ENCODE measurements at places on chromosomes 5 and 9.

DNA sequence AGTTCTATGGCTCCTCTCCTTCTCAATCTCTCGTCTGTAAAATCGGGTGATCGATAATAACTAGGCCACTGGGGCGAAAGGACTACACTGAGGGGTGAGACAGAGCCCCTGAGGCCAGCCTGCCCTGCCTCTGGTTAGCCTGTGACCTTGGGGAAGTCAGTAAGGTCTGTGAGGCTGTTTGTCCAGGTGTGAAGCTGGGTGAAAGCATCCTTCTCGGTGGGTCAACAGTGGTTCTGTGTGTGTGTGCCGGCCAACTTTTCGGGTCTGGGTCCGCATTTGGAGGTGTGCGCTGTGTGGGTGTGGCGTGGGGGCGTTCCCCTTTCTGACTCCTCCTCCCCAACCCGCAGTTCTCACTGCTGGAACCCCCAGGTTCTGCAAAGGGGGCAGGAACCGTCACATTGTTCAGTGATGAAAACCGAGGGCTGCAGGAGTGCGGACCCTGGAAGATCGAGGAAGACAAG lies 5.0 kb upstream of the RNF44 start:
- DNase-seq: no peak

DNA sequence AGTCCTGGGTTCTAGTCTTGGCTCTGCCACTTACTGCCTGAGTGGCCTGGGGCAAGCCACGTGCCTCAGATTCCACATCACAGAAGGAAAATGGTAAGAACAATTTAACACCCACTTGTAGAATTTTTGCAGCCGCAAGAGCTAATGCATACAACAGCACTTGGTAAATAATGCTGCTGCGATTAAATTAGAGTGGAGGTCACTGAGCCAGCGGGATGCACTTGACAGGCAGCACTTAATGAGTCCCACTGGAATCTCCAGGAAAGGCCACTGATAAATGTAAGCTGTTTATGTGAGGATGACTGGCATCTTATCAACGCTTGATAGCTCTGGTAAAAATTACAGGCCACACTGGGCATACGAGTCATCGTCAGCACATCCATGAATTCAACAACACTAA lies 59.4 kb upstream of the UBTD2 start:
- no peak for DNase-seq

- DNase-seq: no peak
These were observed 10.5 kb downstream of the PSD2 start for GRCh38 chr5:139806111-139806510.

GRCh38 chr9:120324996-120325642 lies 254.8 kb downstream of the CDK5RAP2 start:
- no peak for DNase-seq

DNA sequence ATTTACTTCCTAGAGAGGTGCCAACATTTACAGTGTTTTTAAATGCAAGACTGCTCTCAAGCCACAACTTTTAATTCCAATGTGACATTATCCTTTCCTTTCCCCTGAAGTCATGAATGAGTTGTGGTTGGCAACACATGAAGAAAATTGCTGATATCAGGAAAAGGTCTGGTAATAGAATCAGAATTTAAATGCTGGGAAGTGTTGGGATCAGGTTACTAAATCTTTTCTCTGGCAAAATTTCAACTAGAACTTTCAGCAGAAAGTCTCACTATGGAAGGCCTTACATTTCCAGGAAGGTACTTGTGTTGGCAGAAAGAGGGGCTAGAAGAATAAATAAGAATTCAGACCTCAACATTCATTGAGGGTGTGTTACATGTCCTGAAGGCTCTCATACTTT lies 10.6 kb upstream of the SLC44A1 start:
- no peak for DNase-seq

GRCh38 chr9:121784731-121785411 lies 133.4 kb downstream of the DAB2IP start:
- DNase-seq: no peak

DNA sequence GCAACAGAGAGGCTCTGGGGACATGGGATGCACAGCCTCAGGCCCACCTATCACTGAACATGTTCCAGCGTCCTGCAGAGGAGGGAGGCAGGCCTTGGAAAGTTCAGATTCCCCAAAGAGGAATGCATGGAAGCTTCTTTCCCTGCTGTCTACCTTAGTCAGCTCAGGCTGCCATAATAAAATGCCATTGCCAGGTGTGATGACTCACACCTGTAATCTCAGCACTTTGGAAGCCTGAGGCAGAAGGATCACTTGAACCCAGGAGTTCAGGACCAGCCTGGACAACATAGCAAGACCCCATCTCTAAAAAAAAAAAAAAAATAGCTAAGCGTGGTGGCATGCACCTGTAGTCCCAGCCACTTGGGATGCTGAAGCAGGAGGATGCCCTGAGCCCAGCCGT lies 24.5 kb upstream of the TOR1B start:
- DNase-seq: no peak

DNA sequence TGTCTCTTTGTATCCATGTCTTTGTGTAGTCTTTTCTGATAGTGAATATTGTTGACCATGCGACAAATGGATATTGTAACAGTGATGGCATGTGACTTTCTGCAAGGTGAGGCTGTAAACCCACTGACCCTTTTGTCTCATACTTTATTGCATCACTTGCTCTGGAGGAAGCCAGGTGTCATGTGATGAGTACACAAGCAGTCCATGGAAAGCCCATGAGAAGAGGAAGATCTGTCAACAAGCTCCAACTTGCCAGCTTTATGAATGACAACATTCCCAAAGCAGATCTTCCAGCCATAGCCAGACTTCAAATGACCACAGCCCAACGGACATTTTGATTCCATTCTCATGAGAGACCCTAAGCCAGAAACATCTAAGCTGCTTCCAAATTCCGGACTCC lies 450.1 kb upstream of the ACTBL2 start:
- DNase-seq: no peak

DNA sequence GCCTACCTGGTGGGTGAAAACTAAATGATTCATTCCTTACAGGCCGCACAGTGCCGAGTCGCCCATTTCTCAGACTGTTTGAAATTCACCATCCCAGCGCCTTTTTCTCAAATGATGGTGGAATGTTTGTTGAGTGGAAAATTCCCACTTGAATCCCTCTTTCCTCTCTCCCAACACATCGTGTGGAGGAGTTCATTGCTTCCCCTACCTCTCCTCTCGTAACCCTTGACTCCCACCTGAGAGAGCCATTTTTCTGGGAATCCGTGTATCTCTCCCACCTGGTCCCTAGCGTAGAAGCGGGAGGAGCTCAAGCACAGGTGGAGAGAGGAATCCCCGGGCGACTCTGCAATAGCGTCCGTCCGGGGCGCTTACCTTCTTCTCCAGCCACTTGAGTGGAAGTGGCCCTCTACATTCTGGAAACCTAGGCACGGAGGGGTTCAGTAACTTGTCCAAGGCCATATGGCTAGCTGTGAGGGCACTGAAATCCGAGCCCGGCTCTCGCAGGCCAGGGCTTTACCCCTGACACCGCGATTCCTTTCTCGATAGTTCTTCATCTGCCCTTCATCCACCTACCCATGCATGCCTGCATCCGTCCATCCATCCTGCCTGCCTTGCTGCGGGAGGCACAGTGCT lies 683 bp downstream of the OSMR start:
- no peak for DNase-seq

DNA sequence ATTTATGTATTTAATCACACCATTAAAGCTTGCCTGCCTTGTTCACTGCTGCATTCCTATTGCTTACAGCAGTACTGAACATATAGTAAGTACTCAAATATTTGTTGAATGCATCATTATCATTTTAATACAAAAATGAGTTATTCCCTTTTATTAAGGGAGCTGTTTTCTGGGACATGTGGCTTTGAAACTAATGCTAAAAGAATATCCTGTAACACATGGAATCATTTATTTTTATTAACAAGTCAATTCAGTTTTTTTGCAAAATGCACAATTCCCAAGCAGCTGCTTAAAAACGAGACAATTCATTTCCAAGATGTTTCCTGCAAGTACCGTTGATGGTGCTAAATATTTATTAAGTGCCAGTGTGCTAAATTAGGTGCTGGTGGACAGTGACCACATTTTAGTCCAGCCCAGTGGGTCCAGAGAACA lies 148.3 kb upstream of the NR3C1 start:
- DNase-seq: no peak

- DNase-seq: no peak
These were observed 128.5 kb upstream of the STC2 start for GRCh38 chr5:173456751-173457171.

- no peak for DNase-seq
These were observed 610.0 kb downstream of the TAF11L14 start for GRCh38 chr5:18244309-18244708.

DNA sequence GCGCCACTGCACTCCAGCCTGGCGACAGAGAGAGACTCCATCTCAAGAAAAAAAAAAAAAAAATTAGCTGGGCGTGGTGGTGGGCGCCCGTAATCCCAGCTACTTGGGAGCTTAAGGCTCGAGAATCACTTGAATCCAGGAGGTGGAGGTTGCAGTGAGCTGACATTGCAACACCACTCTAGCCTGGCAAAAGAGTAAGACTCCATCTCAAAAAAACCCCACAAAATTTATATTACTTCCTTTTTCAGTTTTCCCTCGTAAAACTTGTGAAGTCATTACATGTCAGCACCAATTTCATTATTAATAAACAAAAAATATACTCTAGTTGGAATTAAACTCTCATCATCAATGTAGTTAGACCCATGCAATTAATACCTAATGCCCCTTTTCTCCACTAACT lies 43.9 kb downstream of the SHLD3 start:
- DNase-seq: no peak

- DNase-seq: no peak
These were observed 3.6 kb downstream of the F12 start for GRCh38 chr5:177405805-177406204.

DNA sequence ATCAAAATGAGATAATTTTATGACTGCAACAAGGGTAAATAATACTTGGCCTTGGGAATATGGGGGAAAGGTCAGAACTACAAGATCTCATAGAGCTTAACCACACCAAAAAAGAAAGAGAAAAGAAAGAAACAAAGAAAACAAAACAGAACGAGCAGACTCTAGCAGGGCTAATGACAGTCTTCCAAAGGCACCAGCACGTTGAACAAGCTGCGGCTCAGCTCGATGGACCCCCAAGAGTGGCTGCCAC lies 689 bp downstream of the AK3 start:
- DNase-seq: no peak

DNA sequence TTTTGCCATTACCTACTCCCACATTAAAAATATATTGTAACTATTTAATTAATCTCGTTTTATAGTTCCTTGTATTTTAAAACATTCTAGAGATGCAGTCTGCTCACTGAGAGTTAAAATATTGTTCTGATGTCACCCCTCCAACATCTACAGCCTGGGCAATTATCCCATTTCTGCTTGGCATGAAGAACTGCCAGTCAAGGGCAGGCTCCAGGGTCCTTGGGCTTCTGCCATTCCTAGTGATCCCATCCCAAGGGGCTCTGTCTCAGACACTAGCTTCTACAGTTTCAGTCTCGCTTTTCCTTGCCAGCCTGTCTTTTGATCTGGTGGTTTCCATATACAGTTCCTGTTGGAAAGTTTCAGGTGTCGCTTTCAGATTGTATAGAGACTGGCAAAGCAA lies 287.2 kb downstream of the TMEM232 start:
- DNase-seq: no peak

DNA sequence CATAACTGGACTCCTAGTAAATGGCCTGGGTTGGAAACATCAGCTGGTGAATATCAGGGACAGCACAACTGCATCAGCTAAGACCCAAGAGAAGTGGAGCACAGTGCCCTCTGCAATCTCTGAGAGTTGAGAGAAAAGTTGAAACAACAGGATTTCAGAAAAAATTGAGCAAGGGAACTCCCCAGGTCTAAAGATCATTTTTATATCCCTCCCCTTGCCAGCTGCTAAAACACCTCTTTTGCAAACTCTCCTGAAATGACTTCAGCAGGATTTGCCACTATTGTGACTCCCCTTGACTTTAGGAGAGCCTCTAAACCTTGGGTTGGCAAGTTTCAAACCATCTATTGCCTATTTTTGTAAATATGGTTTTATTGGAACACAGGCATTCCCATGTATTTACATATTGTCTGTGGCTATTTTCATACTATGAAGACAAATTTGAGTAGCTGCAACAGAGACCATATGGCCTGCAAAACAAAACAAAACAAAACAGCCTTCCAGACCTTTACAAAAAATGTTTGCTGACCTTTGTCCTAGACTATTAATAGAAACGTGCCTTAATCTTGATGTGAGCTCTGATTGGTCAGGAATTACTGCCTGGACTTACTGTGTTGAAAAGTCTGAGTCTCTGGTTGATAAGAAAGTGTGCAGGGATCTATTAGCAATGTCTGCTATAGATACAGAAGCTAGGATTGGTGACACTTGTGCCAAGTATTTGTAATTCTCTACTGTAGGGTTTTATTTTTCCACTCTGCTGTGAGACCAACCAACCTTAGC lies 37.7 kb upstream of the PLPPR1 start:
- DNase-seq: no peak

DNA sequence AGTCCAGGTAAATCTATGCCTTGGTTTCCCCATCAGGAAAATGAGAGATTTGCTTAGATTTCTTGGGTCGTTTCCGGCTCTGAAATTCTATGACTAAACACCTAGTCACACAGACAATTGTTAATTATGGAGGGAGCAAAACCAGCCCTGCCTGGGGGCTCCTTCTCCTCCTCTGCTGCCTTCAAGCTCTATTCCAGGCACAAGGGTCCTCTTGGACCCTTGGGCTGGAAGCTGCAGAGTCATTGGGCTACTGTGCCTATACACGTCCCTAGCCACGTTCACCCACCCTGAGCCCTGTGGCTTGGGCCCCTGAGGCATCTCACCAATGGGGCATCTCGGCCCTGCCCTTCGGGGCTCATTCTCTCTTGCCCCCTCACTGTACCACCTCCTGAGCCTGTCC lies 73.8 kb upstream of the TBC1D2 start:
- DNase-seq: no peak

- no peak for DNase-seq
These were observed 37.5 kb upstream of the BOD1 start for GRCh38 chr5:173653822-173654523.

DNA sequence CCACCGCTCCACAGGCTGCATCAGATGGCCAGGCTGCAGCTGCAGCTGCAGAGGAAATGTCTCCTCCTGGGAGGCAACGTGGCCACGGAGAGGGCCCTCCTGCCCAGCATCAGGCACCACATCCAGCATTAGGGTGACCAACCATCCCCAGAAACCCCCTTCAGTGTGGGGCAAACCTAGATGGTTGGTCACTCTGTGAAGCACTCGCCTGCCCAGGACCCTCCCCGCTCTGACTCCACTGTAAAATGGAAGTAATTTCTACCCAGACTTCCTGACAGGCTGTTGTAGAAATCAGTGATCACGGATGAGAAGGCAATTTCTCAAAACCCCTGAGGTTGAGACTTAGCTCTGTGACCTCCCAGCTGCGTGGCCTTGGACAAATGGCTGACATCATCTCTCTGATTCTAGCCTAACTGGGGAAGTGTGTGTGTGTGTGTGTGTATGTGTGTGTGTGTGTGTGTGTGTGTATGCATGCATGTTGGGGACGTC lies 31.6 kb downstream of the B4GALT1 start:
- no peak for DNase-seq

DNA sequence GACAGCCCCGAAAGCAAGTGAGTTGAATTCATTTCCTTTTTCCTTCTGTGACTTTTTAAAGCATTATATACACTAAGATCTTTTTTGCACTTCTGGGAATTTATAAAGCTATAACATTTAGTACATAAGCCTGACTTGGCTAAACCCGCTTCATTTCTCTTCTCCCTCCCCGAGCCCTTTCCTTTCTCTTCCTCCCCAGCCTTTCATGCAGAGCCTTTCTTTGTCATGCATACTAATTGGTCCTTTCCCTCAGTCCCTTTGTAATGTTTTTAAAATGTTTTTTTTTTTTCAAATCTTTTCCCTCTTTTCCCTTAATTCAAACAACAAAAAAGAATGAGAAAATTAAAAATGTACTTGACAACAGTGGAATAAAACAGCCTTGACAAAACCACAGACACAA lies 246.4 kb downstream of the PSAT1 start:
- DNase-seq: no peak

Data from activated CD4-positive, CD25-positive, alpha-beta regulatory T cell treated with anti-CD3 and anti-CD28 coated beads, Interleukin-2, amount 50 U/mL, for 16 hours (primary cell).